NCI-H187 (cell line): ENCODE measurements at places on chromosomes 1 and 21.

GRCh38 chr1:228403231-228403631, 3.4 kb downstream of the TRIM11 start:
- DNase-seq = no peak

DNA sequence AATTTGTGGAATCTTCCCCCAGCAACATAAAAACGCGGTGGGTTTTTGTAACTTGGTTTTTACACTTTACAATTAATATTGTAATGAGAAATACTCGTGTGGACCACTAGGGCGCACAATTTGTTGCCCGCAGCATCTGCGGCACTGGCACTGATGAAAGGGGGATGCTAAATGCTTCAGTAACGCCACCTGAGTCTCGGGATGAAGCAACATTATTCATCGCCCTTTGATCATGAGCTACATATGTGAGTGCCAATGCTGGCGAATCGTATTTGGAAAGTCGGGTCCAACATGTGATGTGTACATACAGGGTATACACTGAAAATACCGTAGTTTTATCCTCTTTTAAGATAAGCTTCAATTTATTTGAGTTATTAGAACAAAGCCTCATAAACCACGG, 34.2 kb upstream of the COX20 start:
- DNase-seq = no peak

DNA sequence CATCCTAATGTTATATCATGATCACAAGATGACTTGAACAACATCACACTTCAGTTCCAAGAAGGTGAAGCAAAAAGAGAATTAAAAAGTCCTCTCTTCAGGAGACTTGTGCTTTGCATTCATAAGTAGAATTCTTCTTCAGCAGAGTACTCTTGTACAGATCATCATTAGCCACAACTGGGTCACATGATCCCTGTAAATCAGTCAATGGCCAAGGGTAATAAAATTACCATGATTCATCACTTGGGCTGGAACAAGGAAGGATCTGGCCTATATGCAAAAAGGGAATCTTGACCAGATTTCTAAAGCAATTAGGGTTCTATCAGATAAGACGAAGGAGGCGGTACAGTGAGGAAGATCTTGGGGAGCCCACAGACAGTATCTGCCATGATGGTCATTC, 458.0 kb upstream of the DEPDC1 start:
- DNase-seq = no peak

- DNase-seq = no peak
Observed at GRCh38 chr1:40710581-40711315, 19.2 kb downstream of the NFYC start.

GRCh38 chr1:86461482-86461881, 7.2 kb upstream of the CLCA1 start:
- no peak for DNase-seq

- DNase-seq = no peak
Observed at GRCh38 chr1:245604979-245605378, 450.2 kb downstream of the KIF26B start.

- no peak for DNase-seq
Observed at GRCh38 chr1:48596046-48596445, 124.0 kb upstream of the SPATA6 start.

DNA sequence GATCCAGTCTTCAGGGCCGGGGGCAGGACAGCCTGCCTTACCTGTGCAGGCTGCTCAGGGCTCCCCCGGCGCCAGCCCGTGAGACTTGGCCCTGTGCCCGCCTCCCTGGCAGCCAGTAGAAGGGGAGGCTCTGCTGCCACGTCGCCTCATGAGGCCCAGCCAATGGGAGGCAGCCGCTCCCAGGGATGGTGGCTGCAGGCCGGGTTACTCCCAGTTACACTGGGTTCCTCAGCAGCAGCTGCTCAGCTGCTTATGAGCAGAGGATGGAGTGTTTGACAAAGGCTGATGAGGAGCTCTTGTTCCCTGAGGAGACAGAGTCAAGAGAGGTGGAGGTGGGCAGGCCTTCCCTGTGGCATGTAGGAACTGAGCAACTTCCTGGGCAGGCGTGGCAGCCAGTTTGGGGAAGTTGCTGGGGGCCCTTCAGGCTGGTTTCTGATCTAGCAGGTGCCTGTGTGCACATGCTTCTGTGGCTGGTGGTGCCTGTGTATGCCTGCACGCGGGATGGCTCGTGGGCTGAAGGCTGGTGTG, 5.5 kb downstream of the MFSD2A start:
- DNase-seq = peak; percentile 83

DNA sequence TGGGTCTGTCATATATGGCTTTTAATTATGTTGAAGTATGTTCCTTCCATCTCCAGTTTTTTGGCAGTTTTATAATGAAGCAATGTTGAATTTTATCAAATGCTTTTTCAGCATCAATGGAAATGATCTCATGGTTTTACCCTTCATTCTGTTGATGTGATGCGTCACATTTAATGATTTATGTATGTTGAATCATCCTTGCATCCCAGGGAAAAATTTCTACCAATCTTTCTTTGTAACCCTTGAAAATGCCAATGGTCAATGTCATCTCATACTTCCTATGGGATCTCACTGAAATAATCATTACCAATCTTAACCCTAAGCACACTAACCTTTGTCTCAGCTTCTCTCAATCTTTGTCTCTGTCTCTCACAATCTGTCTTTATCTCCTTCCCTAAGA, 1004.0 kb downstream of the KCNT2 start:
- DNase-seq = no peak

- no peak for DNase-seq
Observed at GRCh38 chr1:202090994-202091393, 31.7 kb upstream of the GPR37L1 start.

DNA sequence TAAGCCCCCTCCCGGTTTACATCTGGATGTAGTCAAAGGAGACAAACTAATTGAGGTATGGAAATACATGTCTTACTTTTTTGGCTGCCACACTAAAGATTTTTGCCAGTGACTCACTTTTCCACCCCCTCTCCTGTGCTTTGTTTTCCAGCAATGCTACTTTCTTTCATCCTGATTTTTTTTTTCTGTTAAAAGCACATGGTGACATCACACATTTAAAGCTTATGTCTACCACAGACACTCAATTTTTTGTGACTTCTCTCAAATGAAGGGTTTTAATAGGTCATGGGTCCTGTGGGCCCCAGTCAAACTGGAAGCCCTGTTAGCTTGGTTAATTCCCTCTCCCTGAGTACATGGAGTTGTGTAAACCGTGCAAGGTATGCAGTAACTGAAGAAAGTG, 2.2 kb downstream of the PPP1R8 start:
- DNase-seq = no peak

GRCh38 chr1:92186081-92186480, 31.6 kb upstream of the C1orf146 start:
- DNase-seq = no peak

- DNase-seq = no peak
Observed at GRCh38 chr21:28310171-28310685, 682.4 kb downstream of the LTN1 start.

GRCh38 chr21:42531771-42532170, 18.1 kb downstream of the SLC37A1 start:
- no peak for DNase-seq

DNA sequence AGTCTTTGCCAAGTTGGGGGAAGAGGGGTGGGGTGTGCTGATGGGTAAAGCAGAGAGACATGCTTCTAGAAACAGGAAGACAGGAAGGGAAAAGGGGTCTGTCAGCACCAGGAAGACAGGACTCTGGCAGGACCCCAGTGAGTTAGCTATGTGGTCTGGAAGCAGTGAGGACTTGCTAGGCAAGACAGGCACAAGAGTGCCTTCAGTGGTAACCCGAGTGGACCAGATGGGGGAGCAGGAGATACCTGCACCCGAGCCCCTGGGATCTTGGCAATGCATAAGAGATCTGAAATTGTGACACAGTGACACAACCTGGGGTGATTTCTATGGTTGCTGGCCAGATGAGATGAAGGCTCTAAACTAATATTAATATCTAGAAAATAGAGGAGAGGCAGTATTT, 7.0 kb downstream of the TLR5 start:
- no peak for DNase-seq

DNA sequence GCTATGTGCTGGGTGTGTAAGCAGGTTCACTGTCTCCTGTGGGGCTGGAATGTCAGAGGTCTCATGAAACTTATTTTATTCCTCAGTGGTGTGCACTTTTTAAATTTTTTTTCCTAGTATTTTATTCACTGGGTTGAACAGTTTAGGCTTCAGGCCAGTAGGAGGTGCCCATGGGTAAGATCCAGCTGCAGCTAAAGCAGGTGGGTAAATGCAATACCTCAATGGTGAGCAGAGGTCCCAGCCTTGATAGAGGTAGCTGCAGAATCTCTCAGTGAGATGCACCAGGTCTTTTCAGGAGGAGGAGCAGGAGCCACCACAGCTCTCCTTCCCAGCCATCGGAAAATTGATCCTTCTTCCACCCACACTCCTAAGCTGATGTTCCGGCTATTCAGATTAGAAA, 12.6 kb upstream of the OR6N2 start:
- no peak for DNase-seq

GRCh38 chr1:35324486-35324885, 56.0 kb downstream of the ZMYM4 start:
- no peak for DNase-seq

GRCh38 chr1:217260676-217261075, 370.2 kb downstream of the GPATCH2 start:
- DNase-seq = no peak

GRCh38 chr1:913491-914130, 10.1 kb upstream of the SAMD11 start:
- no peak for DNase-seq

GRCh38 chr1:202031796-202032195, 21.4 kb downstream of the ELF3 start:
- DNase-seq = no peak

- no peak for DNase-seq
Observed at GRCh38 chr1:180954005-180954800, 41.5 kb downstream of the KIAA1614 start.

DNA sequence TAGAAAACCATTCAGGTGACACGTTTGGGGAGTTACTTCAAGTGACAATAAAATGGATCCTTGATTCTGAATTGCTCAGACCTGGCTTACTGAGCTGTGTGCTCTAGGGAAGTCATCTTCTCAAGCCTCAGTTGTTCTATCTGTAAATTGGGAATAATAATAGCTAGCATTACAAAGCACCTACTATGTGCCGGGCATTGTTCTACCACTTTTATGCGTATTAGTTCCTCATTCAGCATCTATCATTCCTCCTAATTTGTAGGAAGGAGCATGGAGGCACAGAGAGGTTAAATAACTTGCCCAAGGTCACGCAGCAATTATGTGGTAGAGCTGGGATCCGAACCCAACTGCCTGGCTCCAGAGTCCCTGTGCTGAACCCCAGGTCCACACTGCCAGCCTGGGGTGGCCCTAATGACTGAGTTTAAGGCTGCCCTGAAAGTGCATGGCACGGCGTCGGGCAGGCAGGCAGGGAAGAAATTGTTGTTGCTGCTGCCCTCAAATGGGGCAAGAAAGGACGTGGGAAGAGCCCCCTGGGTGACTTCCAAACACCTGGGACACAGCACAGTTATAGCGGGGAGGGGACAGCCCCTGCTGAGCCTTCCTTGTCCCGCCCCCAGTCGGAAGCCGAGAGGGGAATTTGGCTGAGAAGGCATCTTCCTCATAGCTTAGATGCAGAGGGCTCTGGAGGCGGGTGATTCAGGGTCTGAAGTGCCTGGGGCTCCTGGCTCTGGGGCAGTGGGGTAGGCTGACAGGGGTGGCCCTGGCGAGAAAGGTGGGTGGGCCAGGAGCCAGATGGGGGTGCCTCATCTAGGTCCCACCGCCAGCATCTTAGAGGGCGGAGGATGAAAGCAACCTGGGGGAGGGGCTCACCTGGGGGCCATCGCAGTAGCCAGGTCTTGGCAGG, 86.5 kb upstream of the IFFO2 start:
- no peak for DNase-seq

DNA sequence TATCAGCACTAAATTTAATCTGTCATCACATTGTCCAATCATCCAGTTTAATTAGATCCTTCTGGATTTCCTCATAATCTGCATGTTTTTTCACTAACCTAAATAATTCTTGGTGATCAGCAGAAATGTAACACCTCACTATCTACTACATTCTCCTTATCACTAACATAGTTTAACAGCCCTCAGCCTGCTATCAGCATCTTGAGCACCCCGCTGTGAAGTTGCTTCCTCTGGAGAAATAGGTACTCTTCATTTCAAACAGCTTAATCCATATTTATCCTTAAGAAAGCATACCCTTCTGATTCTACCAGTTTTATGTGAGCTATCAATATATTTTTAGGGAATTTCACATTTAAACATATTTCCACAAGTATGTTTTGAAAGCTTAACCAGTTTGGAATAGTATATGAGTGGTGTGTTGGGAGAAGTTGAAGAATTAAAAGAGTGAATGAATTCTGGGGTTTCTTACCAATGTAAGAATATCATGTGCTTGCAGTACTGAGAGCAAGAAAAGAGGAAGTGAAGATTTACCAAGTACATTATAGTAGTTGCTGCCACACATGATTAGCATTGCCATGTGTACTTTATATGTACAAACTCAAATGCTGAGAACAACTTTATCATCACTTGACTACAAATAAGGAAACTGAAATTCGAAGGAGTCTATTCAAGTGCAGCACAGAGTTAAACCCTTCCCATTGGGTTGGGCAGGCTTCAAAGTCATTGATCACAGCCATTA, 771.1 kb upstream of the ADGRL4 start:
- no peak for DNase-seq

DNA sequence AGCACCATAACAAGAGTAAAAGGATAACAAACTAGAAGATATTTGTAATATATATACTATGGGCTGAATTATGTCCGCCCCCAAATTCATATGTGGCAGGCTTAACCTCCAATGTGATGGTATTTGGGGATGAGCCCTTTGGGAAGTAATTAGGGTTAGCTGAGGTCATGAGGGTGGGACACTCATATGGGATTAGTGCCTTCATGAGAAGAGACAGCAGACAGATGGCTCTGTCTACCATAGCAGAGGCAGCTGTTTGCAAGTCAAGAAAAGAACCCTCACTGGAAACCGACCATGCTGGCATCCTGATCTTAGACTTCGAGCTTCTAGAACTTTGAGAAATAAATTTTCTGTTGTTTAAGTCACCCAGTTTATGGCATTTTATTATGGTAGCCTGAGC, 303.6 kb downstream of the LMO4 start:
- no peak for DNase-seq

- DNase-seq = no peak
Observed at GRCh38 chr21:15141261-15141970, 76.6 kb upstream of the NRIP1 start.

GRCh38 chr1:193448682-193449461, 262.5 kb upstream of the B3GALT2 start:
- no peak for DNase-seq

GRCh38 chr1:164511001-164511705, 47.8 kb upstream of the PBX1 start:
- DNase-seq = no peak

DNA sequence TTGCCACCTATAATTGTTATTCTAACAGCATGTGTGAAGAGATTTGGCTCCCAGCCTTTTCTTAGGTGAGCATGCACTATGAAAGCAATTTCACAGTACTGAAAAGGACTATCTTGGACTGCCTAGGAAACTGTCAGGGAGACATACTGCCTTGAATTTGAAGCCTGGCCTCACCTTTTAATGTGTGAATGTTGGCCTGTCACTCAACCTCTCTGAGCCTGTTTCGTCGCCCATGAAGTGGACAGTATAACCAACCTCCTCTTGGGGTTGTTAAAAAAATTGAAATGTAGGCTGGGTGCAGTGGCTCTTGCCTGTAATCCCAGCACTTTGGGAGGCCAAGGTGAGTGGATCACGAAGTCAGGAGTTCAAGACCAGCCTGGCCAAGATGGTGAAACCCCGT, 20.4 kb upstream of the POU2F1 start:
- DNase-seq = no peak
